ENCODE measurements at places on chromosomes 3 and 15. TPM values are rescaled to one million over a fixed set of nuclear protein-coding genes. Genes with fewer than 3 reads are reported as not detected.

GRCh38 chr3:120780977-120781376 is 38.4 kb downstream of the GTF2E1 start:
- peak; percentile 95 for DNase-seq

DNA sequence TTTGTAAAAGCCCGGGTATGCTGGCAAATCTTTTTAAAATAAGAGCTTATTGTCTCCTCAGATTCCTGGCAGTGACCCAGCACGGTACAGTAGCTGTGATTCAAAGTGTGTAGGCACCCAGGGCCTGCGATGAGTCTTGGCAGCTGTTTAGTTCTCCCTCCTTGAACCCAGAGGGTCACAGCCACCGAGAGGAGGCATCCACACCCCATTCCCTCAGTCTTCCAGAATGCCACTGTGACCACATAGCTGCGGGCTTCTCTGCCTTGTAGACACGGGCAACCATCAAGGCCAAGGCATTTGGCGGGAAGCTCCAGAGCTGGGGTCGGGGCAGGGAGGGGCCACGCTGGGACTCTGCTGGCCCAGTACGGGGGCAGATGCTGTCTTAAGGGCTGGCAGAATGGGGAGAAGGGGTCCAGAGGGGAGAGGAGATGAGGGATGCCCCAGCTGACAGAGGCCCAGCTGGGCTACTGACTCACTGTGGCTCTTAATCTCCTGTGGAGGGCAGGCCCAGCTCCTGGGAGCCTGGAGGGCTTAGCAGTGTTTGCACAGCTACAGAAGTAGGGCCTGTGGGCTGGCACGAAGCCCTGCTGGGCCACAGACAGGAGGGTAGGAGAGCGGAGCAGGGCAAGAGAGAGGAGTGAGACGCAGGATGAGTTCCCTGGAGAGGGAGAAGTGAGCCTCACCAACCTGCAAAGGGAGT is 68.8 kb upstream of the DLG1 start:
- peak; percentile 99 for DNase-seq

DNA sequence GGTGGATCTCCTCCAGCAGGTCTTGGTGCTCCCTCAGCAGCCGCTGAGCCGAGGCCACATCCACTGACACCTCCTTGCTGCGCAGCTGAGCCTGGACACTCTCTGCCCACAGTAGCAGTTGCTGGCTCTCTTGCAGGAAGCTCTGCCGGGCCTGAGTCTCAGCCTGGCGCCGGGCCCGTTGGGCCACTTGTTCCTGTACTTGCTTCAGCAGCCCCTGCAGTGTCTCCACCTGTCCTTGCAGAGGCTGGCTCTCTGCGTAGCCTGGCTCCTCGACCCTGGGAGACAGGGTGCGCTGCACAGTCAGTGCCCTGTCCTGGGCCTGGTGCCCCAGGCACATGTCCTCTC is 15.5 kb downstream of the SPTBN5 start:
- DNase-seq: no peak

DNA sequence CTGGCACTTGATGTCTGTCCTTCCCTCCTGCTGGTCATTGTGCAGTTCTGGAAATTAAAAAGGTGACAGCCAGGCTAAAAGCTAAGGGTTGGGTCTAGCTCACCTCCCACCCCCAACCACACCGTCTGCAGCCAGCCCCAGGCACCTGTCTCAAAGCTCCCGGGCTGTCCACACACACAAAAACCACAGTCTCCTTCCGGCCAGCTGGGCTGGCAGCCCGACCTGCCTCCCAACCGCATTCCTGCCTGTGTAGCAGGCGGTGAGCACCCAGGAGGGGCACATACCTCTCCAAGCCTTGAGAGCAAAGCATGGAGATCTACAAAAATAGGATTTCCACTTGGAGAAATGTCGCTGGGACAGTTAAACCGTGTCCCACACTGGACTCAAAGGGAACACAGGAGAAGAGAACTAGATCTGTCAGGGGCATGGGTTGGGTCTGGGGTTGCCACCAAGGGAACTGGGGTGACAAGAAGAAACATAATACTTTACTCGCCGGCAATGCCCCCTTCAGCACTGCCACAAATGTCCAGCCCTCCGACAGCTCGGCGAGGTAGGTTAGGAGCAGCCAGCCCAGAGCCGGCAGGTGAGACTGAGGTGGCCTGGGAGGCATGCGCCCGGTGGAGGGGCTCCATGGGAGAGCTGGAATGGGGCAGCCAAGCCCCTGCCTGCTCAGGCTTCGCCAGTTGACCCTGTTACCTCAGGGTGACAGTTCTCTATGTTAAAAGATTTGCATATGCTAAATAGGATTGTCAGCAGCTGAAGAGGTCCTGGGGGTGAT is 52.2 kb downstream of the EXOG start:
- DNase-seq: peak; percentile 76

- peak; percentile 63 for DNase-seq
These were observed 8.6 kb upstream of the NR2F2 start for GRCh38 chr15:96321639-96322535.

- no peak for DNase-seq
These were observed 1.7 kb upstream of the TLR9 start for GRCh38 chr3:52227117-52227516.

DNA sequence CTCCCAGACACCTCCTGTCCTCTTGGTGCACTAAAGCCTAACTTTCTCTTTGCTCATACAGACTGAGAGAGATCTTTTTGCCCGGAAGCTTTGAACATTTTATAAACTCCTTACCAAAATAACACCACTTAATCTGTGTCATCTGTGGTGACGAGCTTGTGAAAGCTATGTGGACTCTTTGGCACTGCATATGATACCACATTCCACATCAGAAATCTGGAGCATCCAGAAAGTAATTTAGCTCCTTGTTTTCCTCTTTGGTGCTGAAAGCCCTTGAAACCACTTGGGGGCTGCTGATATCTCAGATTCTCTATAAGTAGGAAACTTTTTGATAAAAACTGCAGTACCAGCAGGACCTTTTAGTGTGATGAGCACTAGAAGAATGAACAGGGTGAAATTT is 128.3 kb downstream of the ALCAM start:
- DNase-seq: peak; percentile 57

- DNase-seq: peak; percentile 60
These were observed 1.8 kb downstream of the ANP32A start for GRCh38 chr15:68818769-68819494.

- DNase-seq: no peak
These were observed 38.1 kb downstream of the ST3GAL6 start for GRCh38 chr3:98801043-98801747.

DNA sequence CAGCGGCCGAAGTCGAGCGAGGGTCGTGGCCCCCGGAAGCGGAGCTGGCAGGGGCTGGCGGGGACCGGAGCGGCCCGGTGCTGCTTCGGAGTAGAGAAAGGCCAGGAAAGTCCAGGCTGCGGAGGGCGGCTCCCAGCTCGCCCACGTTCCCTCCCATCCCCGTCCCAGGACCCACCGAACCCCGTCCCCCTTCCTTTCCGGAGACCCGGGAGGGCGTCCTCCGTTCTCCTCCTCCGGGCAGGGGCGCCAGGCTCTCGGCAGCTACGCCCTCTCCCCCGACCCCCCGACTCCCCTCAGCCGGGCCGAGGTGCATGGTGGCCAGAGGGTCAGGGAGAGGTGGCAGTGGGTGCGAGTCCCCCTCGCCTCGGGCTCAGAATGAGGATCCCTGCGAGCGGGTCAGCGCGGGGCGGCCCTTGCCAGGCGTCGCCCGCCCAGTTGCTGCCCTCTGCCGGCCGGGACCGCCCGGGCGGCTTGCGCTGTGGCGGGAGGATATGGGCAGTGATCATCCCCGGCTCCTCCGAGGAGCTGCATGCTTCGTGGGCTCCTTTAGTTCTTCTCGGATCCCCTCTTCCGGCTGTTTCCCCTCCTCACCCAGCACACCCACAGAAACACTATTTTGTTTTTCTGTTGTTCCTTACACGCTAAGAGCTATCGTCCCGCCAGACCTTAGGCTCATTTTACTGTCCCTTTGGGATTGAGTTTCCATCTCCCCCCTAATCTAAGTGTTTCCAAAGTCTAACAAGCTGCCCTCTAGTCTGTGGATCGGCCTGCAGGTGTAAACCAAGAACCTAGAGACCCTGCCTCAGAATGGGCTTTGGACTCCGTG is 744 bp upstream of the ALDH1A2 start:
- no peak for DNase-seq

- DNase-seq: no peak
These were observed 36.3 kb downstream of the METTL6 start for GRCh38 chr3:15391007-15391406.

DNA sequence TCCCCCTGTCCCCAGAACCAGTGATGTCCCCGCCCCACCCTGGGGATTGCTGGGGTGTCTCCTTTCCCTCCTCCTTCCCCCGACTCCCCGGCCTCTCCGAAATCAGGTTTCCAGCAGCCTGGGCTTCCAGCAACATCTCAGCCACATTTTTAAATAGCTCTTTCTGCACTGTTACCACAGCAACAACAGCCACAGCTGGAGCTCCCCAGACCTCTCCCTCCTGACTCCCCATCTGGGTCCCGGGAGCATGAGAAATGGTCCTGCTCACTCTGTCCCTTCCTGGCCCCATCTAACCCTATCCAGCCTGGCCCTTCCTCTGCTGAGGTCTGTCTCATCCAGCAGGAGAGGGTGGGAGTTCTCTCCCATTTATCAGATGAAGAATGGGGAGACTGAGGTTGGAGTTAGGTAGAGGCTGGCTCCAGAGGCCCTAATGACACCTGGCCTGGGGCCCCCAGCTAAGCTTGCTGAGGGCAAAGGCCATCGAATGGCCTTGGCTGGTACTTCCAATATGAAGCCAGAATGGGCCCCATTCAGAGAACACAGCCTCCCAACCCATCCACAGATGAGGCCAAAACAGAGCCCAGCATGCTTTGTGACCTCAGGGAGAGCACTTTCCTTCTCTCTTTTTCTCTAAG is 1.5 kb downstream of the CAMK1 start:
- DNase-seq: no peak

- no peak for DNase-seq
These were observed 438.7 kb upstream of the PROK2 start for GRCh38 chr3:72223628-72224027.

Gene ZDHHC3
- total RNA-seq: 56.7 TPM

Gene LEO1
- 24.2 TPM for total RNA-seq

All from M059J (cell line).